ENCODE measurements at places on chromosomes 4 and X. TPM values are rescaled to one million over a fixed set of nuclear protein-coding genes. Genes with fewer than 3 reads are reported as not detected.
A peak's percentile ranks its signal among the peaks of the same experiment; 100 is the strongest.

- no peak overlapping the region for H3K4me3 ChIP-seq
- DNase-seq: no peak
- H3K36me3 ChIP-seq: no peaks in the 10 kb centered on the region
- H3K4me1 ChIP-seq: no peaks in the 10 kb centered on the region
- H3K27ac ChIP-seq: no peak overlapping the region
- no peaks in the 10 kb centered on the region for H3K27me3 ChIP-seq
Observed at GRCh38 chrX:136214551-136214950, 36.6 kb downstream of the MAP7D3 start.

GRCh38 chr4:7823416-7823824, 116.2 kb downstream of the AFAP1 start:
- no peak overlapping the region for H3K4me3 ChIP-seq
- peak overlapping the region; percentile 48 for H3K27ac ChIP-seq
- no peak for DNase-seq
- no peaks in the 10 kb centered on the region for H3K27me3 ChIP-seq

CCNB3 gene
- 1.6 TPM for total RNA-seq

DNA sequence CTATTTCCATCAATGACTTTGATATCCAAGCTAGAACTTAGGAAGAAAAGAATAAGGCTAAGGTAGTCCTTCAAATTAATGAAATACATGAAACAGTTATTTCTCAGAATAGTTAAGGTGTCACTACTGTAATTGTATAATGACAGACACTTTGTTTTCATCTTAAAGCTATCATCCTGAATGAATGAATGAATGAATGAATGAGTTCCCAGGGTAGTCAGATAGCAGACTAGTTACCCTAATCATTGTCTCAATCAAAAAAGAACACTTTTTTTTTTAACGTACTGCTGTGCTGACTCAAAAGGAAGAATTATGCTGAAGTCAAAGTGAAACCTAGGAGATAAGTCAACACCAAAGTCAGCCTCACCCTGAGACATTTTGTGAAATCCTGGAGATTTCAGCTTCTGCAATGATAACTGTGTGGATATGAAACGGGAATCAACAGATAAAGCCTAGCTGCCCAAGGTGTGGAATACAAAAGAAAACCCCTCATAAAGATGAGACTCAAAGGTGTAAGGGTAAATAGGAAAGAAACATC, 68.3 kb upstream of the CNKSR2 start:
- H3K4me3 ChIP-seq: no peak overlapping the region
- H3K36me3 ChIP-seq: no peaks in the 10 kb centered on the region
- H3K27ac ChIP-seq: no peak overlapping the region
- no peaks in the 10 kb centered on the region for H3K4me1 ChIP-seq
- H3K27me3 ChIP-seq: no peaks in the 10 kb centered on the region

- H3K4me1 ChIP-seq: no peaks in the 10 kb centered on the region
- no peak overlapping the region for H3K4me3 ChIP-seq
Observed at GRCh38 chr4:155742310-155743015, 16.4 kb upstream of the GUCY1B1 start.

TMSB15B gene
- total RNA-seq: 0.54 TPM

MAGED2 gene
- 65.9 TPM for total RNA-seq

EVC gene
- total RNA-seq: 1.6 TPM

- no peaks in the 10 kb centered on the region for H3K27me3 ChIP-seq
- H3K4me3 ChIP-seq: no peak overlapping the region
- H3K27ac ChIP-seq: no peak overlapping the region
- H3K36me3 ChIP-seq: no peaks in the 10 kb centered on the region
- H3K4me1 ChIP-seq: no peaks in the 10 kb centered on the region
Observed at GRCh38 chr4:95758001-95758400, 81.9 kb upstream of the PDHA2 start.

DNA sequence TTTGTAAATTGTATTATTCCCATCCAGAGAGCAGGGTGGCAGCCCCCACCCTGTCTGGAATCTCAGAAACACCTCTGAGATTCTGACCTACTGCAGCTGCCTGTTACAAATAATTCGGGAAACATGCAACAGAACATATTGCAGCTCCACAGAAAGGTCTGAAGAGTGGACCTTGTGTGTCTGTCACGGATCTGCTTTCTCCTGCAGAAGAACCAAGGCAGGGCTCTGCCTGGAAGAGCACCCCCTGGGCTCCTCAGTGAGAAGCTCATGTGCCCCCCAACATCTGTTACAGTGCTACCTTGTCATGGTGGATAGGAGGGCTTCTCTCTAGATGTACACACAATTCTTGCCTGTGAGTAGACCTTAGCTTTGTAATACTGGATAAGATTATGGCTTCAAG, 286.6 kb upstream of the GATB start:
- no peaks in the 10 kb centered on the region for H3K36me3 ChIP-seq
- no peak overlapping the region for H3K4me3 ChIP-seq
- H3K27me3 ChIP-seq: no peaks in the 10 kb centered on the region
- no peaks in the 10 kb centered on the region for H3K4me1 ChIP-seq
- H3K27ac ChIP-seq: no peak overlapping the region
- no peak for DNase-seq

- H3K27me3 ChIP-seq: no peaks in the 10 kb centered on the region
- H3K36me3 ChIP-seq: no peaks in the 10 kb centered on the region
- no peak for DNase-seq
- no peak overlapping the region for H3K27ac ChIP-seq
Observed at GRCh38 chr4:66974665-66975064, 570.6 kb downstream of the CENPC start.

ARMCX5 gene
- 12.4 TPM for total RNA-seq

GC gene
- total RNA-seq: not detected

SYTL4 gene
- 17.7 TPM for total RNA-seq

SMPX gene
- total RNA-seq: not detected

PABPC1L2B gene
- total RNA-seq: not detected

MAGEC3 gene
- total RNA-seq: not detected

- DNase-seq: no peak
- no peak overlapping the region for H3K27ac ChIP-seq
- H3K4me3 ChIP-seq: no peak overlapping the region
- H3K36me3 ChIP-seq: no peaks in the 10 kb centered on the region
Observed at GRCh38 chr4:107870916-107871786, 46.4 kb downstream of the SGMS2 start.

GRCh38 chrX:118493016-118493415, 2.6 kb upstream of the DOCK11 start:
- H3K4me1 ChIP-seq: no peaks in the 10 kb centered on the region
- no peaks in the 10 kb centered on the region for H3K36me3 ChIP-seq
- no peaks in the 10 kb centered on the region for H3K27me3 ChIP-seq
- H3K27ac ChIP-seq: no peak overlapping the region
- H3K4me3 ChIP-seq: no peak overlapping the region
- no peak for DNase-seq

All from Peyer's patch (tissue), 4 donors.